ENCODE measurements at places on chromosomes 3 and 15.
A peak's percentile ranks its signal among the peaks of the same experiment; 100 is the strongest.

GRCh38 chr15:78340231-78341056 is at the start of gene CRABP1:
TSS of gene CRABP1 (plus strand) at chr15:78340353. CDS start at chr15:78340429, 76 bp downstream.
- DNase-seq, result no peak

DNA sequence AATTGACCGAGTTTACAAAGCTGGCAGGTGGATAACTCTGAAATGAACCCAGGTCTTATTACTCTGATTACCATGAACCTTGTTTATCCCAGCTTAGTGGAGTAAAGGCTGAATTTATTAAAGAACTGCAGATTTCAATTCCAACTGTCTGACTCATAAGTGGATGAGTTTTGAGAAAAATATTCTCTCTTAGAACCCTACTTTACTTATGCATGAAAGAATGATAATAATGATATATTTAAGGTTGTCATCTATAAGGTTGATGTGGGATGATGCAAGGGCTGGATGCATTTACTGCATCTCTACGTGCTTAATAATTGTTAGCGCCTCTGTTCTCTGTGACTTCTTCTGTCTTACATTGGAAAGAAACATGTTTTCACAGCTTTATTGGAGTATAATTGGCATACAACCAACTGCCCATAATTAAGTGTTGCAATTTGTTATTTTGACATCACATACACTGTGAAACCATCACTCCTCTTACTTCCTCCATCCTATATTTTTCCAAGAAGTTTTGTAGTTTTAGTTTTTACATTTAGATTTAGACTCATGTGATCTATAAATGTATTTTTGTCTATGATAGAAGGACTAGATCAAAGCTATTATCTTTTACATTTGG is 771.2 kb upstream of the ARRDC4 start:
- DNase-seq, result no peak

- DNase-seq, result peak; percentile 3
Measured at GRCh38 chr3:52428151-52429005, 16.5 kb downstream of the SEMA3G start.

DNA sequence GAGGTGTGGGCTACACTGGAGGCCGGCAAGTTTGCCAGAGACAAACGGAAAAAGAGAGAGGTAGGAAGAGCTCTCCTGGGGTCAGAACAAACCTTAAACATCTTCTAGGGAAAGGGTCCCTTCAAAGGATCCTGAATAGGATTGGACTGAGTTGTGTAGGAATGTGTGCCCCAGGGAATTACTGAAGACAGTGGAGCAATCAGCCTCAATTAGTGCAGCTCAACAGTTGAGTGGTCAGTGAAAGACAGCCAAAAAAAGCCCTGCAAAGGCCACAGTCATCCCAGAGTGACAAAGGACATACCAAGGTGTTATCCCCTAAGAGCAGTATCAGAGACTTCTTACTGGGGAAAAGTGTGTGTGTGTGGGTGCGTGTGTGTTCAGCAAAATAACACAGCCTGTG is 70.3 kb downstream of the NUP210 start:
- no peak for DNase-seq

GRCh38 chr3:139297588-139298311 is 46.1 kb upstream of the MRPS22 start:
- DNase-seq, result no peak

DNA sequence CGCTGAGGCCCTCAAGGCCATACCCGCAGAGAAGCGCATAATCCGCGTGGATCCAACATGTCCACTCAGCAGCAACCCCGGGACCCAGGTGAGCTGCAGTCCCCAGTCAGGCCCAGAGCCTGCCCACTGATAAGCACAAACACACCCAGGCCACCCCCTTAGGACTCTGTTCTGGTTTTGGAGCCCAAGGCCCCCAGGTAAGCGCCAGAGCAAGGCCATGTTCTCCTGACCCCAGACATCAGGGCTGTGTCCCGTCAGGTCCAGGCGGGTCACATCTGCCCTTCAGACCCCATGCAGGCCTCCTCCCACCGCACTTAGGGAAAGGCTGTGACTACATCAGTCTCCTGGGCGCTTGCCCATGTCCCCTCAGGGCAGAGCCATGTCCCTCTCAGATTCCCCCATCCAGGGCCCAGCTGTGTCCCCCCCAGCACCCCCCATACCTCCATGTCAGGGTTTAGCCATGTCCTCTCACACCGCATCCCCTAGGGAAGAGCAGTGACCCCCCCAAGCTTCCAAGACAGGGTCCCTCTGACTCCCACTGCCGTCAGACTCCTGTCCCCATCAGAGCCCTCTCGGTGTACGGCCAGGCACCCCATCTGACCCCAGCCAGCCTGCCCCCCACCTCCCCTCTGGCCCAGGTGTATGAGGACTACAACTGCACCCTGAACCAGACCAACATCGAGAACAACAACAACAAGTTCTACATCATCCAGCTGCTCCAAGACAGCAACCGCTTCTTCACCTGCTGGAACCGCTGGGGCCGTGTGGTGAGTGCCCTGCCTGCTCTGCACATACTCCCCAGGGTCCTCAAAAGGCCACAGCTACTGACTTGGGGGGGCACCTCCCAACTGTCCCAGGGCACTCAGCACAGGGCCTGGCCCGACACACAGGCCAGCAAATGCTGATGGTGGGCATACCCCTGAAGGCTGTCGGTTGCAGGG is 1.6 kb downstream of the PARP3 start:
- no peak for DNase-seq

DNA sequence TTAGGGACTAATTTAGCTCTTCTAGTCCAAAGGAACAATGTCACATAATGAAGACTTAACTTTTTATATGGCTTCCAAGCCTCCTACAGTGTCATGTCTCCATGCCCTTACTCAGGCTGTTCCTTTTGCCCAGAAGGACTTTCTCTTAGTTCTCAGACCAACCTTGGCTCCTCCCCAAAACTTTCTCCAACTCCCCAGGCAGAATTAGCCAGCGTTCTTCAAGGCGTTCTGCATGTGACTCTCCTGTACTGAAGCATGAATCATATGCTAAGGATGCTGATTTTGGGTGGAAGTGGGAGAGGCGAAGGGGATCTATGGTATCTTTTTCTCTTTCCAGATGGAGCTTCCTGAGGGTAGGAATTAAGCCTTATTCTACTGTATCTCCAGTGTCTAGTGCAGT is 335.1 kb upstream of the ICE2 start:
- DNase-seq, result no peak

- no peak for DNase-seq
Measured at GRCh38 chr3:74510261-74510818, 104.1 kb downstream of the CNTN3 start.

DNA sequence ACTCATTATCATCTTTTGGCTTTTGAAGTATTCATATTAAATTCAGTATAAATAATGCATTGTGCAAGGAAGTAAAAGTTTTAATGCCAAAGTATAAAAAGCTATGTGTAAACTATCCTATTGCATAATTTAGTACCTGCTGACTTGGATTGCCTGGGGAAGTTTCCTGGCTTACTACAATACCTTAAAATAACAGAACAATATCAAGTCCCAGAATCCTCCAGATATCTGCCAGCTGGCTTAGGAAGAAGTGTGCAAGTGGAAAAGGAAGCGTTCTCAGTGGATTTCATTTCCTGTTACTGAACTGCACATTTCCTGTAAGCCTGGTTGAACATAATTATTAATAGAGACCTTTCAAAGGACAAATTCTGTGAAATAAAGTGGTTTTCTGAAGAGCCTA is 236.7 kb downstream of the ADAMTSL3 start:
- no peak for DNase-seq

- DNase-seq, result no peak
Measured at GRCh38 chr15:67465196-67465952, 55.6 kb upstream of the C15orf61 start.

DNA sequence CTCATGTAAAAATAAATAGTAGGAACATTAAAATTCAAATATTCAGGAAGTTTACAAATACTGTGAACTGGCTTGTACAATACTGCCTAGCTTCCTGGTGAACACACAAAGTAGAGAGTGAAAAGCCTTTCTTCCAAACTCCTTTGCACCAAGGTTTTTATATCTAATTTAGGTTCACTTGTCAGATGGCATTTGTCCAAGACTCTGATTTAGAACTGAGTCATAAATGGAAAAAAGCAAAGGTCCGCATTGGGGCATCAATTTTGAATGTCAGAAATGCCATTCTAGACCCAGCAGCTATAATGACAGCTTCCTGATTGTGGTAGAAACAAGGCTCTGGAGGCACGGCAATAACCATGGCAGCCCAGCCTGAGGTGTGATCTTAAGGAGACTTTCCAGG is 160.7 kb downstream of the PDE8A start:
- DNase-seq, result no peak

DNA sequence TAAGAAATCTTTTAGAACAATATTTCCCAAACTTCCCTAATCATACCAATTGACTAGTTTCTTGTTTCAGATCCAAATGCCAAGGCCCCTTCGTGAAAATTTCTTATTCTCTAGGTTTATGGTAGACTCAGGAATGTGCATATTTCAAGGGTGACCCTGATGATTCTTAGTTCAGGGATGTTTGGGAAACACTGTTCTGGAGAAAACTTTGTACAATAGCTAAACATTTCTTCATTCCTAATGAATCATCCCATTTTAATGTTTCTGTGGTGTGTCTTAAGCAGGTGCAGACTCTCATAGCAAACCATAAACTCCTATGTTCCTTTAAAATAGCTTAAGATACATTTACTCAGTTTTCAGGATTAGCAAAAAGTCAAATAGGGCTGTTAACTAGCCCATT is 314.5 kb downstream of the TIGIT start:
- DNase-seq, result no peak

- no peak for DNase-seq
Measured at GRCh38 chr3:76122007-76122406, 336.7 kb upstream of the ZNF717 start.

DNA sequence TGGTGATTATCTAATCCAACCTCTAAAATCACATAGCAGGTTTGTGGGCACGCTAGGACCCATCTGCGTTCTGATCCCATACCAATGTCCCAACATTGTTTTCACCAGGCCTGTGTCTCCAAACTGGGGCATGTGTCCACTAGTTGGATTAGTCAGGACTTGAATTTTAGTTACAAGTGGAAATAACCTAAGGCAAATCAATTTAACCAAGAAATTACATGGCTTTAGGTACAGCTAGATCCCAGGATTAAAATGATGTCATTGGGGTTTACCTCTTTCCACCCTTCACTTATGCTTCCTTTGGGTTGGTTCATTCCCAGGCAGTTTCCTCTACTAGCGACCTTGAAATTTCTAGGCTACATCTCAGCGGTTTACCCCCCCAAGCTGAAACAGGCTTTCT is 47.2 kb upstream of the PXYLP1 start:
- DNase-seq, result no peak

GRCh38 chr3:113193719-113194118 is 17.6 kb upstream of the BOC start:
- DNase-seq, result no peak

GRCh38 chr15:69146724-69147435 is 13.6 kb upstream of the GLCE start:
- no peak for DNase-seq

- DNase-seq, result peak; percentile 62
Measured at GRCh38 chr3:195162033-195162669, 108.8 kb downstream of the XXYLT1 start.

DNA sequence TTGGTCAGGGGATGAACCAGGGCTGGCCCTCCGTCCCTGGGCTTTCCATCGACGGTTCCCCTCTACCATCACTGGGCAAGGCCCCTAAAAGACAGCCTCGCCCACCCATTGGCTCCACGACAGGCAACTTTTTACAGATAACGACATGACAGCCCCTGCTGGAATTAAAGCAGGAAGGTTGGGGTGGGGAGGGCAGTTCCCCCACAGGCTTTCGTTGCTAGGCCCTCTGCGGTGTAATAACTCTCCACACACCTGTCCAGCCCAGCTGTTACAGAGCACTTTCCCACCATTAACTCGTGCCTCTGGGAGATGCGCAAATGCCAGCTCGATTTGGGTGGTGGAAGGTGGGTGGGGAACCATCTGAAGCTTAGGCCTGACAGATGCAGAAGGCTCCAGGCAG is 264.2 kb upstream of the TLE3 start:
- no peak for DNase-seq

GRCh38 chr15:77945566-77945965 is 131.9 kb downstream of the TBC1D2B start:
- no peak for DNase-seq

DNA sequence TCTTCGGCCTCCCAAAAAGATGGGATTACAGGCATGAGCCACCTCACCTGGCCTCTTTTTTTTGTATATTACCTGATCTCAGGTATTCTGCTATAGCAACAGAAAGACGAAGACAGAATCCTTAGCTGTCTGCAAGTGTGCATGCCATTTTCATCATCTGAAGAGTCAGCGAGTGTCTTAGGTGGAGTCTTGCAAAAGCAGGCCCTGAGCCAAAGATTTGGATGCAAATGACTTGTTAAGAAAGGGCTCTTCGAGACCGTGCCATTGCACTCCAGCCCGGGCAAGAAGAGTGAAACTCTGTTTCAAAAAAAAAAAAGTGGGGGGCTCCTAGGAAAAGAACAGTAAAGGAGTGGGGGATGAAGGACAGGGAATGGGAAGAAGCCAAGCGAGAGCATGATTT is 10.2 kb upstream of the TRIM69 start:
- DNase-seq, result no peak

GRCh38 chr15:60392601-60392985 is 5.2 kb downstream of the ANXA2 start:
- no peak for DNase-seq

GRCh38 chr3:61371123-61371522 is 119.9 kb upstream of the FHIT start:
- DNase-seq, result no peak

DNA sequence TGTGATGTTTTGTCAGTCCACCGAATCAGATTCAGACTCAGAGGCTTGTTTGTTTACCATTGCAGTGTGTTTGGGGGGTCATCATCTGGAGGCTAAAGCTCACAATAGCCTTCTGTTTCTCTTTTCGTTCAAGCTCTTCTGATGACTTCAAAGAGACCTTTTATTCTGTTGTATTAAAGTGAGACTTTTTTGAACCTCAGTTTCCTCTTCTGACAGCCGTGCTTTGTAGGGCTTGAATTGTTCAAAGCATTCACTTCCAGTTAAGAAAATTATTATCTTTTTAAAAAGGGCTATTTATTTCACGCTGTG is 1.3 kb downstream of the PXK start:
- DNase-seq, result no peak

GRCh38 chr3:64658001-64658400 is 29.8 kb downstream of the ADAMTS9 start:
- no peak for DNase-seq

GRCh38 chr3:177106594-177106993 is 90.7 kb downstream of the TBL1XR1 start:
- no peak for DNase-seq

- no peak for DNase-seq
Measured at GRCh38 chr3:66583424-66584040, 82.7 kb upstream of the LRIG1 start.
